ENCODE measurements at places on chromosomes 12 and 14.
A peak's percentile ranks its signal among the peaks of the same experiment; 100 is the strongest.

- no peak for DNase-seq
These were observed 17.9 kb upstream of the TFCP2 start for GRCh38 chr12:51190820-51191219.

DNA sequence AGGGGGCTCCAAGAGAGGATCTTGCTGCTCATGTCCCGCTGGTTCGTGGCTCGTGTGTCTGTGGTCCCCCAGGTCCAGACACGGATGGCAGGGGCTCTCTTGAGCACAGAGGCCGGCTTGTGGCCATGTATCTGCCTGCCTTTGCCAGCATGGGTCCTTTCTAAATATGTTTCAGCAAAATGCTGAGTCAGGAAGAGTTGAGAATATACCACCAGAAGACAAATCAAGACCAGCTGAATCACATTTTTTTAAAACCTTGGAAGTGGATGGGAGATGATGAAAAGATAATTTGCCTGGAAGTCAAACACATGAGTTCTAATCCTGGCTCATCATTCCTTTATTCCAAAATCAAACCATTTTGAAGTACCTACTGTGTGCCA, 58.0 kb downstream of the NUAK1 start:
- no peak for DNase-seq

DNA sequence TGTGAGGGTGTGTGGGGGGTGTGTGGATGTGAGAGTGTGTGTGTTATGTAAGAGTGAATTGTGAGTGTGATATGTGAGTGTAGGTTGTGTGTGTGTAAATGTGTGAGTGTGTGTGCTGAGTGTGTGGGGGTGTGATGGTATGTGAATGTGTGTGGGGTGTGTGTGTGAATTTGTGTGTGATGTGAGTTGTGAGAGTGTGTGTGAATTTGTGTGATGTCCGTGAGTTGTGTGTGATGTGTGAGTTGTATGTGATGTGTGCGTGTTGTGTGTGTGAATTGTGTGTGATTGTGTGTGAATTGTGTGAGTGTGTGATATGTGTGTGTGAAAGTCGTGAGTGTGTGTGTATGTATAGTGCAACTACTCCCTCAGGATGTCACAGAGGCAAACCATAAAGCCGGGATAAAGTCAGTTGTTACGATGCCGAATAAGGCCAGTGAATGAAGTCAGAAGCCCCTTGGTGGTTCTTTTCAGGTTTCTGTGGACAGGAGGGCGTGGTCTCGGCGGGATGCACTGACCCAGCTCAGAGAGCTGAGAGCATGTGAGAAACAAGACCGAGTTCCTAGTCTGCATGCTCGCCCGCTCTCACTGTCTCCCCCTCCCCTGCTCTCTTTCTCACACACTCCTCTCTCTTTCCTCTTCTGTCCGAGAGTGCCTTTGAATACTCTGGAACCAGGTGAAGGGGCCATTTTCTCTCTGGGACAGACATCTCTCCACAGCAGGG, 71.8 kb upstream of the MAX start:
- DNase-seq: no peak

DNA sequence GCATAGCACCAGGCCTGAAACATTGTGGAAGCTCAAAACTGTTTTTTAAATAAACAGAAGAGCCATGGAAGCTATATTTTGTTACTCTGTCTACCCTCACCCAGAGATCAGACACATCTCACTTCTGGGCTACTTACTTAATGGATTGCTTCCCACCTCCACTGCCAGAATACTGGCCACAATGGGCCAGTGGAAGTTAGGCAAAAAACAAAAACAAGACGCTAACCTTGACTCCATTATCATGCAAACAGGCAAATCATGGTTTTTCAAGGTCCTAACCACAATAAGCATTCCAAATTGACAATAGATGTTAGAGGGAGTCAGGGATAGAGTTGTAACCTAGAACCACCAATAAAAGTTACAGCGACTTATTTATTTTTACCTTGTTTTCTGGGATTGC, 52.7 kb upstream of the PTCSC3 start:
- DNase-seq: no peak

DNA sequence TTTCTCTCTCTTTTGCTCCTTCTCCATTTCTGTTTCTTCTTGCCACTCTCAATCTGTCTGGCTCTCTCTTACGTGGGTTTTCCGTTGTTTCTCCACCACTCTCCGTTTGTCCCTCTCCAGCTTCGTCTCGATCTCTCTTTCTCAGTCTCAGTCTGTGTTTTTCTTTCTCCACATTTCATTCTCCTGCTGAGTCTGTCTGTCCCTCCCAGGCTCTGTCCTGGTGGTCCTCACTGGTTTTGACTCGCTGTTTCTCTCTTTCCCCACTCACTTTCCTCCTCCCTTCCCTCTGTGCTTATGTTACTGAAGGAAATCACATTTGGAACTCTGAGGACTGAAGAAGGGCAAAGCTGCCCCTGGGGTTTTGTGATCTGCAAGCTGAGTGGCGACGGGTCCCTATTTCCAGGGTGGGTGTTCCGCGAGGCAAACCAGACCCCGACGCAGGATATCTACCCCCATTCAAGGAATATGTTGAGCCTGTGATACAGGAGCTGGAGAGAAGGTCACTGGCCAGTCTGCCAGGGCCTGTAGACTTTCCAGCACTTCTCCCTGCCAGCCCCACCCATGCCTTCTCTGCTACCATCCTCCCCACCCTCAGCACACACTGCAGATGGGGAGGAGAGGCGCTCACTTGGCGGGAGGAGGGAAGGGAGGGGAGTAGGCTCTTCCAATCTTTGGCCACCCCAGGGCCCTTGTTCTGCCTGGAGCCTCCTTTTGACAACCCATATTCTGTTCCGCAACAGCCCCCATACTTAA, 102.7 kb upstream of the MAP1LC3B2 start:
- DNase-seq: no peak

DNA sequence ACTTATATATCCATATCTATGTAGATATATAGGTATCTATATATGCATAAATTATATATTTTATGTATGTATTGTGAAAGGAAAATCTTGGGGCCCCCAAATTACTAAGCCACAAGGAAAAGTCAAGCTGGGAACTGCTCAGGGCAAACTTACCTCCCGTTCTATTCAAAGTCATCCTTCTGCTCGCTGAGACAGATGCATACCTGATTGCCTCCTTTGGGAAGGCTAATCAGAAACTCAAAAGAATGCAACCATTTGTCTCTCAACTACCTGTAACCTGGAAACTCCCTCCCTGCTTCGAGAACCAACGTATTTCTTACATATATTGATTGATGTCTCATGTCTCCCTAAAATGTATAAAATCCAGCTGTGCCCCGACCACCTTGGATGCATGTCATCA, 58.8 kb upstream of the C14orf132 start:
- DNase-seq: no peak

DNA sequence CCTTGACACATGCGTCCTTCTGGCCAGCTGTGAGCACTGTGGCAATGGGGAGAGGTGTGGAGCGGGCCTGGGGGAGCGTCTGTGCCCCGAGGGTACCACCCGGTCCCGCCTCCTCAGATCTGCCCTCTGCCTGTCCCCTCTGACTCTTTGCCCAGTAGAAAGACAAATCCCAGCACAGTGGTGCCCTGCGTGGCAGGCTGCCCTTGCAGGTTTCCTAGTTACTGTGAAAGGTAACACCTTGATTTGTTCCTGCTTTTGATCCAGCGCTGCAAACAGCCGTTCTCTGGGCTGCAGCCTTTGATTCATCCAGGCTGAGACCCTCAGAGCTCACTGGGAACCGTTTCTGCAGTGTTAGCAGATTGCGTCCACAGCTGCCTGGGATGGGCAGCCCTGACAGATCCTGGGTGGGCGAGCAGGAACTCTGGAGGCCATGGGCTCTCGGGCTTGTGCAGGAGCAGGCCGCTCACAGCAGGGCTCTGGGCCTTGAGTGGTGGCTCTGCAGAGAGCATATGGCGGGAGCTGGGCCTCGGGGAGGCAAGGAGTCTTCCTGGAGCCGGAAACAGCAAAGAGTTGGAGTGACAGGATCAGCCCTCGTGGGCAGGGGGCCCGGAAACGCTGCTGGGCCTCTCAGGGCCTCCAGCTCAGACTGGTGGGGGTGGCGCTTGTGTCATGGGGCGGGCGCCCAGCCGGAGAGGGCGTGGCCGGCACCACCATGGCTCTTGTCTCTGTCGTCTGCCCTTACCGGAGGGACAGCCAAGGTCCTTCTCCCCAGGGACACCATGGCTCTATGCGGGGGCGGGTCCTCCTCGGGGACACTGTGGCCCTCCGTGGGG, 16.6 kb downstream of the FBRSL1 start:
- DNase-seq: peak; percentile 45

DNA sequence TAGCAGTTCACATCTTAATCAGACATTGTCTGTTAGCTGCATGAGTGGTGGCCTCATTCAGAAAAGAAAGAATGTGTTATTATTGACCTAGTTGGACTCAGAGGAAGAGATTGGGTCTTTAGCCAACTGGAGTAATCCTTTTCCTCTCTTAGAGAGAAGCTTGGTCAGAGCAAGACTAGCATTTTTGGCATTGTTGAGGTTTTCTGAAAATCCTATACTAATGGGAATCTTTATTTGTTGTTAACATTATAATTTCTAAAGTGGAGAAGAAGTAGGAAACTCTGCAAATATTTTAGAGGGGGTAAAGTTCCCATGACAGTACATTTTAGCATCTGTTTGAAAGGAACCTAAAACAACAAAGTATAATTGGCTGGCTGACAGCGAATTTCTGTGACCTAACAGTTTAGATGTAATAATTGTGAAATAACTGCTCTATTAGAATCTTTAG, 9.7 kb downstream of the TOX4 start:
- no peak for DNase-seq

DNA sequence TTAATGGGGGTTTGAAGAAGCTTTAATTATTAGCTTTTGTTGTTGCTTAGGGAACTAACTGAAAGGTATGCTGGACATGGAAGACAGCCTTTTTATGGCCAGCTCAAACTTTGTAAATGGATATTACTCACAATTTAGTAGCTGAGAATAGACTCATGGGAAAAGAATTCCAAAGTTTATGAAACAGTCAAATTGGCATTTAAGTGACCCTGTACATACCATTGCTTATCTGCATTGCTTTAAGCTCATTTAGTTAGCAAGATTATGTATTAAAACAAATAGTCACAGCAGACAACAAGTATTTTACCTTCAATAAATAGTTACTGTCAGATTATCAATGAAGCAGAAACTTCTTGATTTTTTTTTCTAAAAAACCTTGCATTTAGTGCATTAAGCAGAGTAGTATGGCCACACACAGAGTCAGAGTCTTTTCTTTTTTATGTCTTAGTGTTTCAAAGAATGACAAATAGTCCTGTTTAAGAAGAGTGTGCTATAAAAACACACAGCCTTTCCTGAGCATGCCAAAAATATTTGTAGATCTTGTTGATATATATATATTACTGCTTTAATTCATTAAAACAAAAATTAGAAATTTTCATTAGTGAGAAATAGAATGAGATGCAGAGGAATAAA, 102.2 kb downstream of the TTC6 start:
- DNase-seq: no peak

- DNase-seq: no peak
These were observed 14.7 kb downstream of the STON2 start for GRCh38 chr14:81385419-81385818.

DNA sequence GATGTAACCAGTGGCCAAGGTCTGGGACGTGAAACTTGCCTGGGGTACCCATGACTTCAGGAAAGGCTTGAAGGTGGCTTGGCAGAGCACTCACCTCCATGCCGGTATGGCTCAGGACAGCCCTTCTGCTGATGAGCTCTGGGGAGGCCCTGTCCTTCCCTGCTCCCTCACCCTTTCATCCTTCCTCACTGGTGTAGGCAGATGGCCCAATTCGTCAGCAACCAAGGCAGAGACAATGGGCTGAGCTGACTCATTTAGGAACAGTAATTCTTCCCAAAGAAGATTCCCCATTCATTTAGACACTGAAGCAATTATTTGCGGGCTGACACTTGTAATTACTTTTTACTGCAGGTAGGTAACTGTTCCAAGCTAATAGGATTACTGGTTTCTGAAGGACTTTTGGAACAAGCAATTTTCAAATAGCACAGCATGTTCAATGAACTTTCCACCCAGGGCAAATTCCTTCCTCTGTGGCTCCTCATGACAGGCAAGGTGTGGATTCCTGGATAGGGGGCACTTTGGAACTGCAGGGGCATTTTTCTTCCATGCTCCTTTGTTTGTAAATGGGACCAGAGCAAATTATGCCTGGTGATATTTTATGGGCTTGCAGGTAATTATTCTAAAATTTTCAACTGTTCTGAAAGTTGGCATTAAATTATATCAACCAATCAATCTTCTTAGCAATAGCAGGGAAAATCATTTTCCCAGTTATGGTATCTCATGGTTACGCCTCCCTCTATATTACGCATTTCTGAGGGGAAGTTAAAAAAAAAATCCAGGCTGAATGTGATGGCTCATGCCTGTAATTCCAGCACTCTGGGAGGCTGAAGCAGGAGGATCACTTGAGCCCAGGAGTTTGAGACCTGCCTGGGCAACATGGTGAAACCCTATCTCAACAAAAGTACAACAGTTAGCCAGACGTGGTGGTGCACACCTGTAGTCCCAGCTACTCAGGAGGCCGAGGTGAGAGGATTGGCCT, 24.1 kb upstream of the NRDE2 start:
- no peak for DNase-seq

DNA sequence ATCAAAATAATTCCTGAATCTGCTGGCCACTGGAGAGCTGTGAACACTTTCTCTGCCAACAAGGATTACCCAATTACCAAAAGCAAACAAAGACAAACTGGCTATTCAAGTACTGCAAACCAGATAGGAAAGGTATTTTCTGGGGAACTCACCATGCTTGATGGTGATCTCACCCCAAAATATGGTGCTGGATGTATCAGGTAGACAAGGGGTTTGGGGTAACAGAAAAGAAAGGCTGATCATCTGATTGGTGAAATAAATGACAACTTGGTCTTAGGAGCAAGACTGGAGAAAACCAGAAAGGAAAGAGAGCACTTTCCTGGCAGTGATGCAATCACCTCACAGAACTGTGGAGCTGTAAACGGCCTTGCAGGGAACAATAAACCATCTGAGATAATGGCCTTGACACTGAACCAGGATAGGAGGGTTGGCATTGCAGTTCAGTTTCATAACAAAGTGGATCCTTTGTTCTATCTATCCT, 31.0 kb upstream of the NPFF start:
- DNase-seq: no peak

DNA sequence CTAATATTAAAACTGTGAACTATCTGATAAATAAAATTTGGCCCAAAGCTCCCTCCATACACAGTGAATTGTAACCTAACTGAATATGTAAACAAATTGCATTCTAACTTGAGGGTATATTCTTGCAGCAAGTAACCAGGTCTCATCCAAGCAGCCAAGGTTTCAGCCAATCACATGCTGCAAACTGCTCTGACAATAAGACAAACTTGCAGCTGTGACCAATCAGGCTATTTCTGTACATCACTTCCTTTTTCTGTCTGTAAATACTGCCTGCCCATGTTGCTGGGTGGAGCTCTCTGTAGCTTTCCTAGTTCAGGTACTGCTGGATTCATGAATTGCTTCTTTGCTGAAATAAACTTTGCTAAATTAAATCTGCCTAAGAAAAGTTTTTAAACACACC, 499.0 kb downstream of the GALC start:
- no peak for DNase-seq

GRCh38 chr12:12405882-12406281, 49.0 kb downstream of the BORCS5 start:
- DNase-seq: no peak

DNA sequence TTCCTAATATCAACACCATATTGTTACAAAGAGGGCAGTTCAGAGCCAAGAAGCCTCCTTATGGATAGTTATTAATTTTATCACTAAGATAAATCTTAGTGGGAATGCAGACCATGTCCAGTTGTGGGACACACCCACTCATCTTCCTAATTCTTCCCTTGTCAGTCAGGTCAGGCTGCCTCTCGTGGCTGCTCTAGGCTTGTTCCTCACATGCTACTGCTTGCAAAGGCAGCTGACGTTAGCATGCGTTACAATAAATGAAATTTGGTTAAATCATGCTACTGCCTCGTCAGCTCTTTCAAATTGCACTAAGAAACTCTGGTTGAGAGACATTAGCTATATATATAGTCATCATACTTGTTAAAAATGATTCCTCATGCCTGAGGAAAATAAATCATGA, 108.4 kb downstream of the CAND1 start:
- DNase-seq: no peak

Data from hematopoietic multipotent progenitor cell treated with erythropoietin and hydrocortisone succinate and interleukin-3 and kit ligand, for 15 days (in vitro differentiated cells).